ENCODE measurements at places on chromosomes 12 and 14. TPM values are rescaled to one million over a fixed set of nuclear protein-coding genes. Genes with fewer than 3 reads are reported as not detected.

GRCh38 chr12:42336286-42336685, 10.3 kb downstream of the PPHLN1 start:
- no peak overlapping the region for H3K4me3 ChIP-seq
- no peaks in the 10 kb centered on the region for H3K4me1 ChIP-seq
- H3K27me3 ChIP-seq, result no peaks in the 10 kb centered on the region
- no peak for DNase-seq
- H3K36me3 ChIP-seq, result peaks cover 5% of the 10 kb centered on the region

- H3K36me3 ChIP-seq, result no peaks in the 10 kb centered on the region
- peaks cover 17% of the 10 kb centered on the region for H3K4me1 ChIP-seq
- no peak overlapping the region for H3K27ac ChIP-seq
These were observed 18.0 kb upstream of the TCP11L2 start for GRCh38 chr12:106284358-106285105.

GRCh38 chr12:89706986-89707702, 1.5 kb downstream of the ATP2B1 start:
- H3K27ac ChIP-seq, result peak overlapping the region; percentile 96
- H3K27me3 ChIP-seq, result no peaks in the 10 kb centered on the region
- H3K36me3 ChIP-seq, result no peaks in the 10 kb centered on the region
- no peak for DNase-seq
- H3K4me3 ChIP-seq, result peak overlapping the region; percentile 70

DNA sequence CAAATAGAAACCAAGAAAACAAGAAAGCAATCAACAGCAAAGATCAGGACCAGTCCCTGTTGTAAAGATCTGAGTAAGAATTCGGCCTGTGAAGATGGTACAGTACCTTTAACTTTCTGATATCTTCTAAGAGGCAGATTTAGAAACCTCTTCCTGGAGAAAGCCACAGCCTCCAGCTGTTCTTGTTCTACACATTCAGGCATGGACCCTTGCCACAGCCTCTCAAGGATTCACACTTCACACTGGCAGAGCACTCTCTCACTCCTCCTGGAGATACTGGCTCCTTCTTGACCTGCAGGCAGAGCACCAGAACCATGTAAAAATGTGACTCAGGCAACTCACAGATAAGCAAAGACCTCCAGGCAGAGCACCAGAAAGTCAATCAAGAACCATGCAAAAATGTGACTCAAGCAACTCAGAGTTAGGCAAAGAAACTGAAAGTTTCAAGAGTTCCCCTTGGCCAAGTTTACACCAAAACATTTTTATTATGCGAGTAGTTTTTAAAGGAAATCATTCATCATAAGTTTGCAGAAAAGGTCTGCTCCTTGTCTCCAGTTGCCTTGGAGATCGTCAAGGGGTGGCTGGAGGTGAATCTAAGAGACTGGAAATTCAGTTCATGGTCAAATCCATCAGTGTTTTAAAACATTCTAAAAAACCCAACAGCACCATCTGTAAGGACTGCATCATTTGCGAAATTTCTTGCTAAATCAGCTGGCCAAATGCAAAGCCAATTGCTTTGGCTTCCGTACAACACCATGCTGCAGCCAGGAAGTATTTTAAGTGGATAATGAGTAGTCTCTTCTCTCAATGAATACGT, 119.3 kb upstream of the MDM1 start:
- no peaks in the 10 kb centered on the region for H3K36me3 ChIP-seq
- H3K4me1 ChIP-seq, result no peaks in the 10 kb centered on the region
- H3K27ac ChIP-seq, result no peak overlapping the region
- H3K27me3 ChIP-seq, result no peaks in the 10 kb centered on the region

- H3K27ac ChIP-seq, result no peak overlapping the region
- peaks cover 36% of the 10 kb centered on the region for H3K4me1 ChIP-seq
- no peak for DNase-seq
- no peaks in the 10 kb centered on the region for H3K27me3 ChIP-seq
- no peaks in the 10 kb centered on the region for H3K36me3 ChIP-seq
These were observed 111.3 kb downstream of the DENND5B start for GRCh38 chr12:31479516-31480210.

GRCh38 chr14:100234511-100234910, 4.4 kb upstream of the YY1 start:
- H3K4me3 ChIP-seq, result no peak overlapping the region
- no peak overlapping the region for H3K27ac ChIP-seq
- peaks cover 6% of the 10 kb centered on the region for H3K4me1 ChIP-seq
- H3K27me3 ChIP-seq, result no peaks in the 10 kb centered on the region
- 0 out of 2 replicates have a peak, but pooled peaks cover 7% of the 10 kb centered on the region for H3K36me3 ChIP-seq

GRCh38 chr12:107288414-107289127, 195.2 kb upstream of the CRY1 start:
- H3K27me3 ChIP-seq, result no peaks in the 10 kb centered on the region
- no peak overlapping the region for H3K4me3 ChIP-seq
- H3K36me3 ChIP-seq, result no peaks in the 10 kb centered on the region
- no peaks in the 10 kb centered on the region for H3K4me1 ChIP-seq
- H3K27ac ChIP-seq, result no peak overlapping the region

- H3K4me1 ChIP-seq, result no peaks in the 10 kb centered on the region
- DNase-seq, result no peak
- H3K36me3 ChIP-seq, result no peaks in the 10 kb centered on the region
- no peak overlapping the region for H3K27ac ChIP-seq
- no peaks in the 10 kb centered on the region for H3K27me3 ChIP-seq
- no peak overlapping the region for H3K4me3 ChIP-seq
These were observed 378.9 kb downstream of the FUT8 start for GRCh38 chr14:65791191-65791981.

DNA sequence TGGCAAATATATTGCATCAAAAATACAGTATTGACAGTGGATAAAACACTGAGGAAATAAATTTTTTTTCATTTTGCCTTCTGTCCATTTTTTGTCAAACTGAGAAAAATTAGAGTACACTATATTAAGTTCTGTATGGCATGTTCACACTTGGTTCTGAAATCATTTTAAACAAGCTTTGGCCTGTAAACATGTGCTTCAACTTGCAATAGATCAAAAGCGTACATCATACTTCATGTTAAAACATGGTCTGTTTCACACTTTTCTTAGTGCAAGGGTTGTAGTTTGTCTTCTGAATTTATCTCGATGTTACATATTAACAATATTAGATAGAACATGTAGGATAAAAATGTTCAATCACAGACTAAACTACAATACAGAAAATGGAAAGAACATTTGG, 208.0 kb downstream of the PCNX1 start:
- H3K27me3 ChIP-seq, result no peaks in the 10 kb centered on the region
- no peak for DNase-seq
- H3K4me1 ChIP-seq, result peaks cover 12% of the 10 kb centered on the region
- H3K4me3 ChIP-seq, result no peak overlapping the region
- H3K36me3 ChIP-seq, result no peaks in the 10 kb centered on the region

GRCh38 chr14:22432348-22432976, 156.6 kb downstream of the DAD1 start:
- H3K36me3 ChIP-seq, result no peaks in the 10 kb centered on the region

DNA sequence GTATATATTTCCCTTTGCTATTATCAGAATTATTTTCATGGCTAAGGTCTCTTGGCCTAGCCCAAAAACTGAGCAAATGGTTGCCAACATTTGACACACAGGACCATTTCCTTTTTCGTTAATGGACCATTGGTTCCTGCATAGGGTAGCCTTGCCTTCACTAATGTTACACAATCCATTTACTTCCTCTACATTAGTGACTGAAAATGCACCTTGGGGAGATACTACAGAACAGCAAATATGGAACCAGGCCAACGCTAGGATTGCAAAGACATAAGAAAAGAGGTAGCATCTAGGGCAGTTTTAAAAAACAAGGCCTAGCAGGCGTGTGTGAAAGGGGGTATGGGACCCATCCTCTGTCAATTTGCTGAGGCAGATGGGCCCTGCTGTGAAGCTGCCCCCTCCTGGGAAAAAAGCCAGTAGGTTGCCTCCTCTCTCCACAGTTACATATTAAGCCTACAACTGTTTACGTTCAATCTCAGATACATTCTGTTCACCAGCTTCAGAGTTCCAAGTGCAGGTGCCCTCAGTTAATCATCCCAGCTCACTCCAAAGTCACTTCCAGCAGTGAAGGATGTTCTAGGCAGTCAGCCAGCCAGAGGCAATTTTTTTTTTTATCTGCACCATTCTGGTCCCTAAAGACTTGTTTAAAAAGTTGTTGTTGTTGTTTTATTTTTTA, 15.0 kb downstream of the AQP6 start:
- peaks cover 54% of the 10 kb centered on the region for H3K36me3 ChIP-seq
- no peak overlapping the region for H3K4me3 ChIP-seq
- H3K4me1 ChIP-seq, result no peaks in the 10 kb centered on the region
- no peaks in the 10 kb centered on the region for H3K27me3 ChIP-seq
- DNase-seq, result no peak

DNA sequence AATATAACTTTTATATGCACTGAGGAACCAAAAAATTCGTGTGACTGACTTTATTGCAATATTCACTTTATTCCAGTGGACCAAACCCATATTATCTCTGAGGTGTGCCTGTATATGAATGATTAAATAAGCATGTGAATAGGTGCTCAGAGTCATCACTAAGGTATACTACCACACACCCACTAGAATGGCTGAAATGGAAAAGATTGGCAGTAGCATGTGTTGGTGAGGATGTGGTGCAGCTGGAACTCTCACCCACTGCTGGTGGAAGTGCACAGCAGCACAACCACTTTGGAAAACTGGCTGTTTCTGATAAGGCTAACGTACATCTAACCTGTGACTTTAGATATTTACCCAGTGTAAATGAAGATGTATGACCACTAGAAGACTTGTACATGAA, 36.8 kb downstream of the GOLGA5 start:
- H3K4me1 ChIP-seq, result no peaks in the 10 kb centered on the region
- peaks cover 14% of the 10 kb centered on the region for H3K36me3 ChIP-seq
- no peak overlapping the region for H3K4me3 ChIP-seq
- H3K27me3 ChIP-seq, result no peaks in the 10 kb centered on the region
- DNase-seq, result no peak
- H3K27ac ChIP-seq, result no peak overlapping the region

- H3K36me3 ChIP-seq, result no peaks in the 10 kb centered on the region
- H3K27me3 ChIP-seq, result no peaks in the 10 kb centered on the region
- H3K27ac ChIP-seq, result no peak overlapping the region
- no peak overlapping the region for H3K4me3 ChIP-seq
- H3K4me1 ChIP-seq, result no peaks in the 10 kb centered on the region
- DNase-seq, result no peak
These were observed 24.7 kb upstream of the LTA4H start for GRCh38 chr12:96060041-96060440.

- no peak for DNase-seq
- no peak overlapping the region for H3K27ac ChIP-seq
- no peaks in the 10 kb centered on the region for H3K36me3 ChIP-seq
- no peak overlapping the region for H3K4me3 ChIP-seq
These were observed 2.3 kb downstream of the OR6C75 start for GRCh38 chr12:55365086-55365485.

KRT82 gene
- total RNA-seq, result not detected

GRIN2B gene
- total RNA-seq, result 14.2 TPM

LMO3 gene
- total RNA-seq, result 0.34 TPM

NANOG gene
- total RNA-seq, result 0.22 TPM

AQP5 gene
- total RNA-seq, result not detected

TOMM20L gene
- total RNA-seq, result not detected

TMEM52B gene
- not detected for total RNA-seq

SLIRP gene
- 242 TPM for total RNA-seq

KRT72 gene
- total RNA-seq, result 0.17 TPM

Measured in HCT116 (cell line).